ENCODE measurements at places on chromosomes 13 and 19.

DNA sequence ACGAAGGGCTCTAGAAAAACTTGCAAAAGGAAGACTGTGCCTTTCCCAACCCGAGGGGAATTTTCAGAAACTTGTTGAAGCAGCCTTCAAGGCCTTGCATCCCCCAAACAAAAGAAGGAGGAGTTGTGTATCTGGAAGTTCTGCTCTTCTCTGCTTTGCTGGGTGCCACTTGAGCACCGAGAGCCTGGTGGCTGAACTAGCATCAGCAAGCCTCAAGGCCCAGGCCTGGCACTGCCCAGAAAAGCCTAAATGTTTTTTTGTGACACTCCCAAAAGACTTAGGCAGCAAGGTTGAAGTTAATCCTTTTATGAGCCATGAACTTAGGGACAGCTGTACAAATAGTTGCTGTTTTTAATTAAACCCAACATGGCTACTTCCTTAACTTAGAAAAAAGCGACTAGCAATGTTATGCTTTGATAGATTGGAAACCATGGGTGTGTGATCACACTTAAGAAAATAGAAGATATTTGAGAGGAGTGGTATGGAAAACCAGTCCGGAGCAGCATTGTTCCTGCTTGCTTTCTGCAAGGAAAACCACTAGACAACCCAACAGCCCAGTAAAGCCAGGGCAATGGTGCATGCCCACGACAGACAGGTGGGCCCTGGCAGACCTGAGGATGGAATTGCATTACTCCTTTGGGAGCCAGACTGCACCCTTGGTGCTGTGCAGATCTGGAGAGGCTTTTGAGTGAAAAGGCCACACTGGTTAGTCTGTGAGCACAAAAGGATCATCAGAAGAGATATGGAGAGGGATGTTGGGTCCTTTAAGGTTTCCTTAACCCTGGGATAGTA, 788 bp upstream of the DLEU7 start:
- DNase-seq = no peak

DNA sequence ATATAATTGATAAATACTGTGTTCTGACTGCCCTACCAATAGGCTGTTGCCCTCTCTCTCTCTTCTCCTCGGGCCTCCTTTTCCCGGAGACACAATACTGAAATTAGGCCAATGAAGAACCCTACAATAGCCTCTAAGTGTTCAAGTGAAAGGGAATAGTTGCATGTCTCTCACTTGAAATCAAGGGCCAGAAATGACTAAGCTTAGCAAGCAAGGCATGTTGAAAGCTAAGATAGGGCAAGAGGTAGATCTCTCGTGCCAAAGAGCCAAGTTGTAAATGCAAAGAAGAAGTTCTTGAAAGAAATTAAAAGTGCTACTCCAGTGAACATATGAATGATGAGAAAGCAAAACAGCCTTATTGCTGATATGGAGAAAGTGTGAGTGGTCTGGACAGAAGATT, 13.3 kb downstream of the KATNAL1 start:
- DNase-seq = peak; percentile 45

DNA sequence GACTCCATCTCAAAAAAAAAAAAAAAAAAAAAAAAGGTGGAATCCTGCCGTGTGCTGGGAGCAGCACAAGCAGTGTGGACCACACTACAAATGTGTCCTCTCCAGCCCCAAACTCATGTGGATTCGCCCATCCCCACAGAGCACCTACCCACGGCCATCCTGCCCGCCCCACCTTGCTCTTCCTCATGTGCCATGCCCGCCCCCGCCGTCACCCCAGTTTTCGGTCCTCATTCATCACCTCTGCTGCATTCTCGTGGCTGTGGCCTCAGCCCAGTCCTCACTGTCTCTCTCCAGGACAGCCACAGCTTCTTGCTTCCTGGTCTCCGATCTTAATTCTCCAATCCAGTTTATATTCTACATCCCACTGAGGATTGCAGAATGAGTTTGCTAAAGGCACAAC, 80.0 kb upstream of the TM9SF2 start:
- DNase-seq = no peak

GRCh38 chr13:20815464-20815863, 41.7 kb upstream of the EEF1AKMT1 start:
- no peak for DNase-seq

DNA sequence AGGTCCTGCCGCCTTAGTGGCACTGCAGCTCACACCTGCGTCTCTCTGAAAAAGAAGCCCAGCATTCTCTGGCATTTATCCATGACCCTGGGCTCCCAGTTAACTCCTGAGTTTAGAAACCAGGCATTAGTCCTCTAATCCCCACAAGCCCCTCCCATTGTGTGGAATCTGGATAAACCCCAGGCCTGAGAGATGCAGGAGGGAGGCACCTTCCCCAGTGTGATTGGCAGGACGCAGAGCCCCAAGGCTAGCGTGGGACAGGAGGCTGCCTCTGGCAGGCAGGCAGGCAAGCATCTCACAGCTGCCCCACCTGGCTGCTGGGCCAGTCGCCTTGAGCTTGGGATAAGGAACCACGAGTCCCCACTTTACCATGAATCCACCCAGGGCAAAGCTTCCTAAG, 11.0 kb upstream of the SERPINE3 start:
- DNase-seq = no peak

DNA sequence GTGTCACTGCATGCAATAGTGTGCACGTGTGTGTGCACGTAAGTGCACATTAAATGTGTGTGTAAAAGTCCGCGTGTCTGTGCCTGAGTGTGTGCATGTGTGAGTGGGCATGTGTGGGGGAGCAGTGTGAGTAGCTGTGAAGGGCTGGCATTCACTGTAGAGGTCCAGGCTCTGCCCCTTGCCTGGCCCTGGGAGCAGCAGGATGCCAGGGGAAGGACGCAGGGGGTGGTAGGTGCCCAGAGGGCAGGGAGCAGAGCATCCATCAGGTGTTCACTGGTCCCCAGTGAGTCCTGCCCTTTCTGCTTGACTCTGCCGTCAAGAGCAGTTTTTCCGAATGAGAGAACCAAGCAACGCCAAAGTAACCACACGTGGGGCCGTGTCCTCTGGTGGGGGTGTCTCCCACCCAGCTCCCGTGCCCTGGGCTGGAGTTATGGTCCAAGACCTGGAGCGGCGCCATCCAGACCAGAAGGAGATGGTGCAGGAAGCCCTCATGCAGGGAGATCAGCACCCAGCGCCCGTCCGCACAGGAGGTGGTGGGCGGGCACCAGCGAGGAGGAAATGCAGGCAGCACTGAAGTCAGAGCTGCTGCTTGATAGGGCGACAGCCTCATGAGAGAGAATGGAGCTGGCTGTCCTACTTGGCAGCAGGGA, 68.5 kb downstream of the TEX29 start:
- no peak for DNase-seq

GRCh38 chr19:30214651-30215051, 157.5 kb upstream of the ZNF536 start:
- no peak for DNase-seq

Measured in erythroblast (primary cell).